Fibroblast of lung (primary cell): ENCODE measurements at places on chromosomes 2 and 18. TPM values are rescaled to one million over a fixed set of nuclear protein-coding genes. Genes with fewer than 3 reads are reported as not detected.

DNA sequence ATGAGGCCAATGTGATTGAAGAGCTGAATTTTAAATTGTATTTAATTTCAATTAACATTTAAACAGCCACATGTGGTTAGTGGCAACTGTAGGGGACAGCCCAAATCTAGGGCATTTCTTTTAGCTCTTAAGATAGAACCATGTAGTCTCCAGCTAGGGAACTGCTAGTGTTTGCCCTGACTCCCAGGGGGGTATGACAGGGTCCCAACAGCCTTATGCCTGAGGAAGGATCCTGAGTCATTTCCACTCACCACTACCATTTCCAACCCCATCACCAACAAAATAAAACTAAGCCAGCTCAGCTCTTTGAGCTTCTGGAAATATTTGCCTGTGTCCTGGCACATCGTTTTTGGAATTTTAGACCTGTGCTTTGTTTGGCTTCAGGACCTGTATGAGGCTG is 13.7 kb upstream of the GMCL1 start:
- no peak for DNase-seq

GRCh38 chr2:113370478-113371091 is 66.9 kb upstream of the ZNG1B start:
- peak; percentile 83 for DNase-seq

DNA sequence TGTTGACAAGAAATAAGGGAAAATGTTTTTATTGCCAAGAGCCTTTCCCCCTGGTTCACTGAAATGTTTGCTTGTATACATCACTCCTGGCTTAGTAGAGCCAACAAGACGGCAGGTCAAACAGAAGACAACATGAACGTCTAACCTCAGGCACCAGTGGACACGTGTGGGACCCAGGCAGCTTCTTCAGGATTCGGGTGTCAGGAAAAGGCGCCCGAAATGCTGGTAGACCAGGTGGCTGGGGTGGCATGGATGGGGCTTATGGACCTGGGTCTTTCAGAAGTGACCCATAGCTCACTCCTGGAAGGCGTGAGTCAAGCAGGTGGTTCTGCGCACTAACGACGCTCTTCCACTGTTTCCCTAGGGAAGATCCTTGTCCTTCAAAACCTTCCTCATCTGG is 23.3 kb upstream of the NFATC1 start:
- DNase-seq = no peak

- no peak for DNase-seq
Measured at GRCh38 chr2:30178618-30179434, 32.0 kb downstream of the YPEL5 start.

- DNase-seq = no peak
Measured at GRCh38 chr2:203592470-203592869, 57.4 kb upstream of the RAPH1 start.

DNA sequence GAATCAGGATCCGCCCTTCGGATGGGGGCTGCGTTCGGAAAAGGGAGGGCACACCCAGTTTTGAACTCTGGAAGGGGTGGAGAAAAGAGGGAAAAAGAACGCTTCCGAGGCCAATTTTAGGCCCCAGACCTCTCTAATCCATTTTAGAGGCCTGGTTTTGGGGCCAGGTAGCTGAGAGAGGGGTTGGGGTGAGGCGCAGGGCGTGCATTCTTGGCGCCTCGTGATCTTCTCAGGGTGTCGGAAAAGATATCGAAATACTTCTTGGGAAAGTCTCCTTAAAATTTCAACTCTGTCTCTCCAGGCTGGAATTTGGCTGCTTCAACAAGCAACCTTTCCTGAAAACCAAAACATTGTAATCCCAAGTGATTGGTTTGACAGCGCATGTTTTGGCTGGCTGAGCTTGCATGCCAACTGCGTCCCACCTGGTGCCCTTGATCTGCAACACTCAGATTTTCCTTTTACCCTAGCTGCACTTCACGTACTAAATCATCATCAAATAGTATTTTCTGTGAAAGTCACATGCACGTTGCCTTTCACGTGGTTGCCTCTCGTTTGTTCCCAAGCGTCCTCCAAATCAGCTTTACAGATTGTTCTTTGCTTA is 864 bp upstream of the XPO1 start:
- peak; percentile 47 for DNase-seq

GRCh38 chr2:148998831-148999200 is 39.7 kb upstream of the LYPD6B start:
- no peak for DNase-seq

GRCh38 chr2:26054598-26055348 is 20.9 kb downstream of the RAB10 start:
- DNase-seq = no peak

RPS27A gene
- 679 and 797 TPM in 2 replicates for total RNA-seq
